ENCODE measurements at places on chromosomes 6 and 20. TPM values are rescaled to one million over a fixed set of nuclear protein-coding genes. Genes with fewer than 3 reads are reported as not detected.

Gene LPA
- total RNA-seq = not detected

Gene SLC35D3
- not detected for total RNA-seq

Gene SH3BGRL2
- total RNA-seq = 36.4 TPM

Gene DEFB132
- total RNA-seq = not detected

Gene BEND6
- total RNA-seq = 1.1 TPM

Data from thoracic aorta endothelial cell (primary cell).